Glomerular endothelial cell (primary cell): ENCODE measurements at places on chromosomes 2 and 18.

- no peak for DNase-seq
These were observed 29.0 kb downstream of the CCDC195 start for GRCh38 chr2:224687156-224687555.

DNA sequence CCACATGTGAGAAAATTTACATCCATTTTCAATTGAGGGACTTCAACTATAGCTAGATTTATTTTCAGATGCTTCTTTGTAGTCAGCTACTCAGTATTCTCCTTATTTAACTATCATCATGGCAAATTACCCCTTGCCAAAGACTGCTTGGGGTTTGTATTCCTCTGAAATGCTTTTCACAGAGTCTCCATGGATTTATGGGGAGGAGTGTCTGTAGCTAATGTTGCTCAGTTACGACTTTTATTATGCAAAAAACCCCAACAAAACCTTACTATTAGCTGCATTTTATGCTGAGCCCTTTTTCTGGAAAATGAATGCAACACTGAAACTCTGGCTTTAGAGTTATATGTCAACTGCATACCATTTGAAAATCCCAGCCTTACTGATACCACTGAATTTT is 78.6 kb downstream of the RFTN2 start:
- no peak for DNase-seq

DNA sequence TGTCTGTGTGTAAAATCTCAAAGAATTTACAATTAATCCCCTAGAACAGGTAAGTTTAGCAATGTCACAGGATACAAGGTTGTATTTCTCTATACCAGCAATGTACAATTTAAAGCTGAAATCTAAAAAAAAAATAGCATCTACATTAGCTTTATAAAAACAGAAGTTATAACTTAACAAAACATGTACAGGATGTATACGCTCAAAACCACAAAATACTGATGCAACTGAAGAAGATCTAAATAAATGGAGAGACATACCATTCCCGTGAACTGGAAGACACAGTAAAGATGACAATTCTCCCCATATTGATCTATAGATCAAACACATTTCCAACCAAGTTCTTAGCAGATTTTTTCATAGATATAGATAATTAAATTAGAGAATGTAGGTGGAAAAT is 17.5 kb upstream of the RANBP2 start:
- no peak for DNase-seq

GRCh38 chr2:151718796-151719195 is 15.5 kb downstream of the NEB start:
- DNase-seq, result no peak

DNA sequence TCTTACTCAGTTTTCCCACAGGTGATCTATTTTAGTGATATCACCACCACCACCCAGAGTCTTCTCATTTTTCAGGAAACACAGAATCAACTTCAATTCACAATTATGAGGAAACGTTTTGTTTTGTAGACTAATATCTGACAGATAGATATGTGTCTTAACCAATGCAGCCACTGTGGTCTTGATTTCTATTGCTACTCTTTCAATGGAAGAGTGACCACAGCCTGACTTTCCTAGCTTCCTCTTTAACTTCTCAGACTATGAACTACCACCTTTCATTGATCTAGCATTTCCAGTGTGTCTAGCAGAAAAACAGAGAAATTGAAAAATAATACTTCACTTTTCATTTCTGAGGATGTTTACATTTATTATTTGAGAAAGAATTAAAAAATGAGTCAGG is 20.5 kb downstream of the ADAM17 start:
- no peak for DNase-seq

DNA sequence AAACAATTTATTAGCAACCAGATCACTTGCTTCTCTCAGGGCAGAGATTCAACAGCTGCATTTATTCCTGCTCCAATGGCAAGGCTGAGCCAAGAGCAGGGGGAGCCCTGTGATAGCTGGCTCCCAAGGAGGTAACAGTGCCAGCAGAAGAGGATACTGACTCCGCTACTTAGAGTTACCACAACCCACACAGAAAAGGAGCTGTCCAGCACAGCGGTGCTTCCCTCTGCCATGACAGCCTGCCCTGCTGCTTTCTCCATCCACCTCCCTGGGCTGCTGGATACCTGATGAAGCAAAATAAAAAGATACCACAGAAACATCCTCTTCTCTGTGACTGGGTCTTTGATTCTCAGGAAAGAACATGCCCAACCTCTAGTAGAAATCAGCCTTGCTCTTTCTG is 467.2 kb downstream of the LRRTM4 start:
- DNase-seq, result no peak

DNA sequence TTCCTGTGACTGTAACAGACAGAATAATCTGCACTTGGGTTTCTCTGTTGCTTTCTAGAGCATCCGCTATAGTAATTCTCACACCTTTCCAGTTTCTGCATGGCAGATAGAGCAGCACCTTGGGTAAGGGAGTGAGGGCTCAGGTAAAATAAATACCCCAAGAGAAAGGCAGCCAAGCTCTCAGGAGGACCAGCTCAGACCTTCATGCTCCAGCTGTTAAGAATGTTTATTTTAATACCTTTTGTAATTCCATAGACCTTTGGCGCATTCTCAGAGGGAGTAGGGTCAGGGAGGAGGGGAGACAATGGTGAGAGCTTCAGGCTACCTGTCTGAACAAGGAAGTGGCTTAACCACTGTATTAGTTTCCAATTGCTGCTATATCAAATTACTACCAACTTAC is 16.2 kb upstream of the TMEM178A start:
- no peak for DNase-seq

DNA sequence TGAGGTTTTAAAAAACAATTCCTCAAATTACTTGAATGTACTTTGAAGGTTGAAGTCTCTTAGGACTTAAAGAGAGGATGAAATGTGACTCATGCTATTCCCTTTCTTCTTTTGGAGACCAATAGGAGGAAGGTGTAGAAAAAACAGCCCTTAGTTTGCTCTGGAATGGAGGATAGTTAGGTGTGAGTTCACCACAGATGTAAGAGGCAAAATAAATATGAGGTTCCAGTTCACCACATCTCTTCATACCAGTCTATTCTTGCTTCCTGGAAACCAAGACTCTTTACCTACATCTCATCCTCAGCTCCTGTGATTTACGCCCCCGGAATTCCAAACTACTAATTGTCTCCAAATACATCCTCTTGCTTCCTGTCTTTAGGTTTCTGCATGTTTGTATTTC is 77.5 kb upstream of the TTC21B start:
- no peak for DNase-seq
